Tibial nerve (tissue), 4 donors: ENCODE measurements at places on chromosomes 1 and 21.

DNA sequence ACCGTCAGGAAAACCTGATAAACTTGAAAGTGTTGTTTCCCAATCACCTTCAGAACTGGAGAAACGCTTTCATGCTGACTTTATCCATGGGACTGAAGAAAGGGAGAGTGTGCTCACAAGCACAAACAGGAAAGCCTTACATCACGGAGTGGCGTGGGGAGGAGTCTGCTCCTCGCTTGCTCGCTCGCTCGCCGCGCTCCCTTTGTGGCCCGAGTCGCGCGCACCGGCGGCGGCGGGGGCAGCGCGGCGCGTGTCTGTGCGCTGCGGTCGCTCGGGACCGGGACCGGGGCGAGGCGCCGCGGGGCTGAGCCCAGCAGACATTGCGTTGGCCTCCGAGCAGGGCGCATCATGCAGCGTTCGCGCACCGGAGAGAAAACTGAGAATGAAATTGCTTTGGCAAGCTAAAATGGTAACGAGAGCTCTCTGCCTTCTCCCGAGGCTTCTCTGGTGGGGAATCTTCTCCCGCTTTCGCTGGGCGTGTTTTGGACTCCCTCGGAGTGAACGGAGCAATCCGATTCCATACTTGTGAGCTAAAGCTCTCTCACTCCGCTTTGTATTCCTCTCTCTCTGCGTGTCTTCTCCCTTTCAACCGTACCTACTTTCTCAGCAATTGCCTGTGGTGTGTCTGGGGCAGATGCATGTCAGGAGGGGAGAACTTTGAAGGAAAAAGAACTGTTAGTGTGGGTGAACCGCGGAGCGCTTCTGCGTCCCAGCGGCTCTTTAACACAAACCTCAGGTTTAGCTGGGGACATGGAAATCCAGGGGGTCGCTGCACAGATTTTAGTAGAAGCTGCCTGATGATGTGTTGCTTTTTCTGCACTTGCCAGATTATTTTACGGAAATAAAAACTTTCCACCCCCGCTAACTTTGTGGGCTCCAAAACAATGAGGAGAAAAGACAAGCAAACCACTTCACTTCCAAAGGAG is at the start of gene RGL1:
RGL1 (plus strand) TSS at position 205 of the 926 bp plus-strand sequence; CDS start at position 383, 178 bp downstream.
- DNase-seq = peak; percentile 52

DNA sequence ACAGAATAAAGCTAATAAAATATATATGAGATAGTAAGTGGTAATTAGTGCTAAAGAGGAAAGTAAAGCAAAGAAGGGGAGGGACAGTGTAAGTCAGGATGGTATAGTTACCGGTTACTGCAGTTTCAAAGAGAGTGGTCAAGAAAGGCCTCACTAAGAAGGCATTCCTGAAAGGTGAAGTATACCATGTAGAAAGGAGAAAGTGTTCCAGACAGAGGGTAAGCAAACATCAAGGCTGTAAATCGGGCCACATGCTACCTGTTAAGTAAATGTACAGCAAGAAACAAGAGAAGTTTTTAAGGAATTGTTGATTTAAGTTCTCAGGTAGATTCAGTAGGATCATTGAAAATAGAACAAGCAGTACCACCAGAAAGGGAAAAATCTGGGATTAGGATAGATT is 9.7 kb downstream of the DESI2 start:
- DNase-seq = no peak

DNA sequence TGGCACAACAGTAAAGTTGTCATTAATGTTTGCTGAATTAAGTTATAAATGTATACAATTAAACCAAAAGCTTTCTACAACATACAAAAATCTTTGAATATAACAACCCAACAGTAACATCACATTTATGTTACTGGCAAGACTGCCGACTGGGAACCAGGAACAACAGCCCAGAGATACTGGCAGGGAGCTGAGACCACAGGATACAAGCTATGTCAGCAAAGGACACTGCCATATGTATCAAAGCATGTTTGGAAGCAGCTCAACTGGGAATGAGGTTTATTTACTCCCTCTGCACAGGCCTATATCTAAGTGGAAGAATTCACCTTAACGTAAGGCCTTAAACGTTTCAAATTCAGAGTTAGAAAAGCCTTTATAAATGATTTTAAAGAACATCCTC is 50.4 kb downstream of the ARHGAP29 start:
- DNase-seq = no peak

DNA sequence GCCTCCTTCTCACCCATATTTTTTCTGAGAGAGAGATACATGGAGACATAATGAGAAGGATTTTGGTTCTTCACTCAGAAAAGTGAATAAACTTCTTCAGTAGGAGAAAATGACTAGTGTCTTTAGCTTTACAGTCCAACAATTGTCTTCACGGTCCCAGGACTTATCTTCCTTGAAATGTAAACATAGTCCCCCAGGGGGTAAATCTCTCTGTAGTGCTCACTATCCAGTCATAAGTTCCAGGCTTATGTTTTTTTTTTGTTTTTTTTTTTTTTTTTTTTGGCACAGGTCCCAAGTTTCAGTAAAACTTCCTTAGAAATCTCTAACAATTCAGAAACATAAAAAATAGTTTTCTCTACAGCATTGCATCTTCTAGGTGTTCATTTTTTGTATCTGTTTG is 890.2 kb upstream of the B3GALT2 start:
- no peak for DNase-seq

DNA sequence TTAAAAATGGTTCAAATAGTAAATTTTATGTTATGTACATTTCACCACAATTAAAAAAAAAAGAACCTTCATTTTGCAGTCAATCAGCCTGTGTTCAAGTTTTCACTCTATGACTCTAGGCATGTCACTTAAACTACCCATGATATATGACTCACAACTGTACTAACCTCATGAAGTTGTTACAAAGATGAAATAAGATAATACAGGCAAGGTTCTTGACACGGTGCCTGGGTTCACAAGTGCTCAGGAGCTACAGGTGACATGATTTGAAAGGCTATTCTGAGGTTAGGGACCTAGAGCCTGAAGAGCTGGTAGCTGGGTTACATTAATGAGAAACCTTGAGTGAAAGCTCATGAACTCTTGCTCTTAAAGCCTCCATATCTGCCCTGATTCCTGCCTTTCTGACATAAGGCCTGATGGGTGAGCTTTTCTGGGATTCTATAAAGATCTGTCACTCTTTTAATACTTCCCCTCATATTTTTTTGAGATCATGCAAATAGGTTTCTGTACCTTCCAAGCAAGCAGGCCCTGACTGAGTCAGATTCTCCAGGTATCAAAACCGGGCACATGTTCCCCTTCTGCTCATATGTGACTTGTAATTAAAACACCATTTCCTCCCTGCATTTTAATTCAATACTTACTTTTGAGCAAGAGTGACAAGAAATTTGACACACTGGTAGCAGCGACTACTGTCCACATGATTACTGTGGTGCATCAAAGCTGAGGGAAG is 34.0 kb downstream of the PCSK9 start:
- DNase-seq = no peak

DNA sequence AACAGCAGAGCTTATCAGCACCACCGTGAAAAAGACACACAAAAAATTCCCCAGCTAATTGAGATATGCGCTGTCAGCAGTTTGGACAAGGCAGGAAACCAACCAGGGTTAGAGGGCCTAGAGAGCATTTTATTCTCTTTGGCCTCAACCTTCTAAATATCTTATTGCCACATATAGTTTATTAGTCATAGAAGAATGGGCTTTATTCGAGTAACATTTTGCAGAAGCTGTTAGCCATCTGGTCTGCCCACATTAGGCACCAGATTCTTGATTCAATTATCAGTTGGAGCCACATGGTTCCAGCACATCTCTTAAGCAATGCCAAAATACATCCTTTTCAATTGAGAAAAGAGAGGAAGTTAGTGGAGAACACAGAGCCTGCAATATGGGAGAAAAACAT is 109.9 kb upstream of the CXADR start:
- DNase-seq = no peak

GRCh38 chr1:27915082-27915575 is 19.7 kb upstream of the SMPDL3B start:
- DNase-seq = no peak

GRCh38 chr1:109499661-109500536 is 6.0 kb downstream of the CYB561D1 start:
- no peak for DNase-seq

DNA sequence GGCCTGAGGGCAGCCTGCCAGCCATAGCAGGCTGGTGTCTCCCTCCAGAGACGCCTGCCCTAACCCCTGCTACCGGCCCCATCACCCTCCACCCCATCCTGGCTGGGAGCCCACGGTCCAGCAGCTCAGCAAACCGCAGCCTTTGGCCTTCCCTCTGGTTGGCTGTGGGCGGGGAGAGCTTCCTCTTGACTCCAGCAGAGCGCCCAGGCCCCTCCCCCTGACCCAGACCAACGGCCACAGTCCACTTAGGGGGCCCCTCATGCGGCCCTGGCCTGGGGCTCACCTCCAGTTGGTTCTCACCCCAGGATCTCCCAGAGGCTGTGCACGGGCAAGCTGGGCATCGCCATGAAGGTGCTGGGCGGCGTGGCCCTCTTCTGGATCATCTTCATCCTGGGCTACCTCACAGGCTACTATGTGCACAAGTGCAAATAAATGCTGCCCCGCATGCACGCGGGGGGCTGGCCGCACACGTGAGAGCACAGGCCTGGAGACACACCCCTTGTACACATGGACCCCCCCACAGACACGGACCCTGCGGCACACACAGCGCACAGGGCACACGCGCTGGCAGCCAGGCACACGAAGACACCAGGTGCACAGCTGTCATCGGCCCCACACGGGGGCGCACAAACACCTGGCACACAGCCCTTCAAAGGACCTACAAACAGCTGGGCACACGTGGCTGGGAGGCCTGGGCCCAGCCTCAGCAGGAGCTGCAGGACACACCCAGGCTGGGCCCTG is 3.1 kb downstream of the SMIM1 start:
- DNase-seq = no peak

- no peak for DNase-seq
Observed at GRCh38 chr1:86965012-86965826, 50.8 kb downstream of the HS2ST1 start.

- no peak for DNase-seq
Observed at GRCh38 chr1:222657899-222658298, 40.0 kb downstream of the MIA3 start.

DNA sequence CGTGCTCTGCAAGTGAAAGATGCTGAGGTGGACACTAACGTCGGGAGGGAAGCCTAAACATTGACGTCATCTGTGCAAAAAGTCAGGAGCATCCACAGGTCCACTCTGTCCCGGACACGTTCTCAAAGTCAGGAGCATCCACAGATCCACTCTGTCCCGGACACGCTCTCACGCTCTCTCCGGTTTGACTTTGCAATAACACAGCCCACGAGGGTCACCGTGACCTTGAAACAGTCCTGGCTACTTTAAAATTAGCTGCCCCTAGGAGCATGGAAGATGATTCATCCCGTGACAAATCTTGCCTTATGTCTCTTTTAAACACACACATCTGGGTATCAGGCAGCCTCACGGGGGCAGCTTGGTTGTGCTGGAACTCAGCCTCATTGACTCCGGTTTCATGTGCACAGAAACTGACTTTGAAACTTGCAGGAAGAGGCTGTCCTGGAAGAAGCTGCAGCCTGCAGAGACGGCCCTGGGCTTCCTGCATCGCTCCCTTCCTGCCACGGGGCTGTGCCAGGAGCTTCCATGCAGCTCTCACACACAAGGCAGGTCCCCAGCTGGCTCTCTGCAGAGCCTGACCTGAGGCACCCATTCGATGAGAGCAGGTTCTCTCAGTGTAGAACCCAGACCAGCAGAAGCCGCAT is 18.1 kb upstream of the COL18A1 start:
- DNase-seq = no peak

DNA sequence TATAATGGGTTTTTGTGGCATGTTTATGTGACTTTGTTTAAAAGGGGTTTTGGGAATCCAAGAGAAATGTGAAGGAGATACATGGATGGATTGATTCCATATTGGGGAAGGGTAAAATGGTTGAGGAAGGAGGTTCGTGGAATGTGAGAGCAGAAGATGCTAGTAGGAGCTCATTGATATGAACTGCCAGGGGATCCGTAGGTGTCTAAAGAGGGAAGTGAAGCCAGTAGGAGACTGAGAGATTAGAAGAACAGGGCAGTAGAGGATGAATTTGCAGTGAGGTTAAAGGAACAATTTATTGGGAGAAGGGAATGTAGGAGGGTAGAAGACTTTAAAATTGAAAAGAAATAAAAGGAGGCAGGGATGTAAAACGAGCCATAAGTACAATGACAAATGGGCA is 252.6 kb downstream of the GPR52 start:
- no peak for DNase-seq

DNA sequence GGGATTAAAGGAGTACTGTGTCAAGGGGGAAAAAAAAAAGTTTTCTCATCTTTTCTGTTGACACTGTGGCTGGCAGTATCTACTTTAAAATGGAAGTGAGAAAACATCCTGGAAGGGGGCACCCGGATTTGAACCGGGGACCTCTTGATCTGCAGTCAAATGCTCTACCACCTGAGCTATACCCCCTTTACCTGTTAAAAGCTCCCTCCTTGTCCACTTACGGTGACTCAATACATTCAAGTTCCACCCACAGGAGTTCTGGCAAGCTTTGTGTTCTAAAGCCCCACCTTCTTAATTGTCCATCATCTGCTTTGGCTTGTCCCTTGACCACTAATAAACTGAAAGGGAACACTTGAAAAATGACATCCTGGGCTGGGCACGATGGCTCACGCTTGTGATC is 68.2 kb downstream of the FNBP1L start:
- no peak for DNase-seq

DNA sequence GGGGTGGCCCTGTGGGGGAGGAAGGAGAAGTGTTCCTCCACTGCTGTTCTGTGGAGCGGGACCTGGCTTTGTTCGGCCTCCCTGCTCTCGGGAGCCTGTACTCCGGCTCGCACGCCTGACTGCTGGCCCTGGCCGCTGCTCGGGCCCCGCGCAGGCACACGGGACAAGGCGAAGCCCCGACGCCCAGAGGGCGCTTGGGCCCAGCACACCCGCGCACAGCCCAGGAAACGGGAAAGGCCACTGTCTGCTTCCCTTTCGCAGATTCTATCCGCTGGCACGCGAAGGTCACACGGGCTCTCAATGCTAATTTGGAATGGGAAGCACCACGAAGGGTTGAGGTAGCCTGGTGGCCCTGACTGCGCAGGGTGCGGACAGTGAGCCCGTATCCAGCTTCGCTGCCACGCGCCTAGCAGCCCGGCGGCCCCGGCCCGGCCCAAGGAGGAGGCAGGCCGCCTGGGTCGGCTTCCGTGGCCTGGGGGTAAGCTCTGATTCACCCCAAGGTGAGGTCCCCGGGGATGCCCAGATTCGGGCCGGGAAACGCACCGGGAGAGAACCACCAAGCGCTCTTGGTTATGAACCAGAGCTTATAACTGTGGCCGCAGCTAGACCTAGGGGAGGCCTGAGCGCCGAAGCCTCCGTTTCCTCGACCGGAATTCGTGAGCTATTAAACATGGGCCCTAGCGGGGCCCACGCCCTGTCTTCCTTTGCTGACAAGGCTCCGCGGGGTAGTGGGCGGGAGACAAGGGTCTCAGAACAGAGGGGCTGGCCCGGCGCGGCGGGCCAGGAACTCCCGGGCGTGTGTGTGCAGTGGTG is 19.7 kb upstream of the TBX15 start:
- DNase-seq = no peak
